ENCODE measurements at places on chromosomes 4 and X.
A peak's percentile ranks its signal among the peaks of the same experiment; 100 is the strongest.

GRCh38 chr4:7841071-7841470 lies 98.6 kb downstream of the AFAP1 start:
- DNase-seq = no peak

- DNase-seq = no peak
Measured at GRCh38 chr4:46417848-46418247, 27.9 kb upstream of the GABRA2 start.

DNA sequence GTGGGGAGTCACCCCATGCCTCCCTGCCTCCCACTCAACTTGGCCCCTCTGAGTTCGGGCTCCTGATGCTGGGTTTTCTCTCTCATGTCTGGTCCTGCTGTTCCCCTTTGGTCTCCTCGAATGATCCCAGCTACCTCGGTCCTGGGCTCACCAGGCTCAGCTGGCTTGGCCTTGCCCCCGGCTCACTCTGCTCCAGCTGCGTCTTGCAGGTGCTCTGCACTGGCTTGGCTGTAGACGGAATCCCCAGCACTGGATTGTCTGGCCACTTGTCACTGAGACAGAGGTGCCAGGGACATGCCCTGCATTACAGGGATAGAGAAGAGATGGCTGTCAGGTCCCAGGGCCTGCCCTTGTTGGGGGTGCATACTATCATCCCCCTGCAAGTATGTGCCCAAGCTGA lies 41.6 kb upstream of the NYX start:
- DNase-seq = no peak

GRCh38 chr4:156113138-156113765 lies 159.6 kb upstream of the CTSO start:
- peak; percentile 31 for DNase-seq

GRCh38 chr4:122977103-122977502 lies 54.7 kb upstream of the NUDT6 start:
- no peak for DNase-seq

- no peak for DNase-seq
Measured at GRCh38 chr4:138063581-138063980, 178.6 kb downstream of the SLC7A11 start.

- no peak for DNase-seq
Measured at GRCh38 chrX:112641449-112641848, 38.3 kb downstream of the LHFPL1 start.

DNA sequence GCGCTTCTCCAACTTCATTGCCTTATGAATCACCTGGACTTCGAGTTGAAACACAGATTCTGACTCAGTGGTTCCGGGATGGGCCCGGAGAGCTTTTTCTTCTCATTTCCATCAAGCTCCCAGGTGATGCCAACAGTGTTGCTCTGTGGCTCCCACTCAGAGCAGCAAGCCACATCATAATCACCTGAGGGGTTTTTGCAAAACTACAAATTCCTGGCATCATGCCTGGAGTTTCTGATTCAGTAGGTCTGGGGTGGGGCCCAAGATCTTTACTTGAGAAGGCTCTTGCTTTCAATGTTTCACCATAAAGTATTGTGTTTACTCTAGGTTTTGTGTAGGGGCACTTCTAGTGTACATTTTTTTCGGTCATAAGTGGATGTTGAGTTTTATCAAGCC lies 7.0 kb downstream of the MTM1 start:
- no peak for DNase-seq

GRCh38 chr4:52996261-52997131 lies 134.4 kb downstream of the RASL11B start:
- no peak for DNase-seq

DNA sequence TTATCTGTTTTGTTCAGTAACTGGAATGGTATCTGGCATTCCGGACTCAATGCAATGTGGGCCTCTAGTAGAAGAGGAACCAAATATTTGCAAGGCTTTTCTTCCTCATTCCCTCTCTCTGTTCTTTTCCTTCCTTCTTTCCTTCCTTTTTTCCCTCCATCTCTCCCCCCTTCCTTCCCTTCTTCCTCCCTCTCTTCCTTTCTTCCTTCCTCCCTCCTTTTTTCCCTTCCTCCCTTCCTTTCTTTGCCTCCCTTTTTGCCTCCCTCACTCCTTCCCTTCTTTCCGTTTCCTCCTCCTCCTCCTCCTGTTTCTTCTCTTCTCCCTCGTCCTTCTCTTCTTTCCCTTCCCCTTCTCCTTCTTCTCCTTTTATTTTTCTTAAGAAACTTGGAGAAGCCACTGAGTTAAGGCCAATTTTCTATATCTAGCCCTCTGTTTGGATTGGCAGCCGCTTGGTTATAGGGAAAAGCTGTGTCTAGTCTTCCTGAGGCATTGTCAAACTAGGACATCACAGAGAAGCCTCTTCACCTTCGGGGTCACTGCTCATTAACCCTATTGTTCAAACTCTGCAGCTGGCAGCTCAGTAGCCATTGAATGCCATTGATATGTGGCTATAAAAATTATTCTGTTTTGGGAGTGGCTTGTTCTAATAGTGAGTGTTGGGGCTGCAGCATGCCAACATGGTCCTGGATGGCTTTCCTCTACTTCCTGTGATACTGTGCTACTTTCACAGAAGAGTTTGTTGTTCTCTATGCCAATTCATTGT lies 95.9 kb downstream of the CFAP299 start:
- DNase-seq = no peak

- DNase-seq = peak; percentile 53
Measured at GRCh38 chr4:11720292-11720691, 291.6 kb upstream of the HS3ST1 start.

- no peak for DNase-seq
Measured at GRCh38 chr4:1295405-1296055, 5.8 kb downstream of the MAEA start.

- DNase-seq = no peak
Measured at GRCh38 chr4:88275516-88275915, 8.8 kb downstream of the PPM1K start.

GRCh38 chr4:48985976-48986653 lies at the start of gene CWH43:
Gene CWH43, plus strand, starts transcription at chr4:48986275. Its CDS starts 155 bp downstream, at chr4:48986430.
- DNase-seq = no peak

DNA sequence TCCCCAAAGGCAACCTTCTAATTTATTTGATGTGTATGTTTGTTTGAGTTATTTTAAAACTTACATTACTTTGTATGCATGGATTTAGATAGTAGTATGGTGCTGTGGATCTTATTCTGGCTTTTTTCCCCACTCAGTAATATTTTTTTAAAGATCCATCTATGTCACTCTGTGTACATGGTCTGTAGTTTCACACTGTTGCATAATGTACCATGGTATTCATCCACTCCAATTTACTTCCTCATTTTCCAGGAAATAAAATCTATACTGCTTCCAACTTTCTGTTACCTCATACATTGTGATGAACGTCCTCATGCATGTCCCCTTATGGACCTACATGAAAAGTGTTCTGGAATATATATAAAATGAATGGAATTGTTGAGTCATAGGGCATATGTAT lies 17.6 kb downstream of the ARMCX2 start:
- no peak for DNase-seq

DNA sequence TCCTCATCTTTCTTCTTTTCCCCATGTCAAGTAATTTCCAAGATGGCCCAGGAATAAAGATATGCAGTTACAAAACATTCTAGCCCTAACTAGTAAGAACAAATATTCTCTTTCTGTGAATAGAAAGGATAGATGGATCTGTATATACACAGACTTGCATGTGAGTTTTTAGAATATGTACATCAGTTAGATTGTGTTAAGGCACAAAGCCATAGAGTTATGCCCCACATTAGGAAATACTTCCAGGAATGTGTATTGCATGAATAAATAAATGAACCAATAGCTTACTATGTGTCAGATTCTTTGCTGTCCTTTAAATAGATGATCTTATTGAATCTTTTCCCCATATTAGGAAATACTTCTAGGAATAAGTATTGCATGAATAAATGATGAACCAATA lies 46.0 kb upstream of the TMPRSS11E start:
- no peak for DNase-seq

- no peak for DNase-seq
Measured at GRCh38 chr4:32112891-32113290, 1392.7 kb downstream of the PCDH7 start.

- no peak for DNase-seq
Measured at GRCh38 chr4:38907696-38908270, 40.2 kb downstream of the FAM114A1 start.

DNA sequence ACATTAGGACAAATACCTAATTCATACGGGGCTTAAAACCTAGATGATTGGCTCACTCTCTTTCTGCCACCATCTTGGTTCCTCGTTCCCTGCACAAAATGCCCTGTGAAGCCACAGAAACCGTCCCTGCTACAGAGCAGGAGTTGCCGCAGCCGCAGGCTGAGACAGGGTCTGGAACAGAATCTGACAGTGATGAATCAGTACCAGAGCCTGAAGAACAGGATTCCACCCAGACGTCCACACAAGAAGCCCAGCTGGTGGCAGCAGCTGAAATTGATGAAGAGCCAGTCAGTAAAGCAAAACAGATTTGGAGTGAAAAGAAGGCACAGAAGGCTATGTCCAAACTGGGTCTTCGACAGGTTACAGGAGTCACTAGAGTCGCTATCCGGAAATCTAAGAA lies 34.3 kb downstream of the TRIM61 start:
- no peak for DNase-seq

DNA sequence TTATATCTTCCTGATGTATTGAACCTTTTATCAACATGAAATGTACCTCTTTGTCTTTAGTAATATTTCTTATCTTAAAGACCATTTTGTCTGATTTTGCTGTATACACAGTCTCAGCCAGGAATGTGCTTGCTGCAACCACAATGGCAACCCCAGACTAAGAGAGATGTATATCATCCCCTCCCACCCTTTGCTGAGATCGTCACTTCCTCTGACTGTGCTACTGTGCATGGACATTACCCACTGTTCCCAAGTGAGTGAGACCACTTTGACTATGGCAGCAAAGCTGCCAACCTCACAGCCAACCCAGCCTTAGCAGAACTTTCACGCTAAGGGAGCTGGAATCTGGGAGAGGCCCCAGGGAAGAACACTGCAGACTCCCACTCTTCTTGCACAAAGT lies 46.0 kb downstream of the EIF2S3 start:
- no peak for DNase-seq

DNA sequence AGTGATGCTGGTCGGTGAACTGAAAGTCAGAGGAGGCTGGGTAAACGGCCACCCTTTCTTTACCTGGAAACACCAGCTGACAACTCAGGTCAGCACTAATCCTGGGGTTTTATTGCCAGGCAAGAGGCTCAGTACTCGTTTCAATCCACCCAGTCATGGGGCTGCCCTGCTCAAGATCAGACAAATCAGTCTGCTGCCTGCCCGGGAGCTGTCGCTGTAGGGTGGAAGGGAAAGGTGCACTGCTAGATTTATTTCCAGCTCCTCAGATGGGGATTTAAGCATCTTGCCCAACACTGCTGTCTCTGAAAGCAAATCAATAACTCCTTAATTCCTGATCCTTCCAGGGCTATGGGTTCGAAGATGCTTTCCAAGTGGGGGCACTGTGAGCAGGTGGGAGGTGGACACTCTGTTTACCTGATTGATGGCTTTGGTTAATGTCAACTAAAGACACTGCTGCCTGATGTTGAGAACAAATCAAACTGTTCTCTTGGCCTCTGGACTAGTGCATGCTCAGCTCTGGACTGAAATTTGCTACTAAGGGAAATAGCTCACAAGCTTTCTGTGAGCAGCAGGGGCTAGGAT lies 59.3 kb downstream of the PHKA2 start:
- no peak for DNase-seq

DNA sequence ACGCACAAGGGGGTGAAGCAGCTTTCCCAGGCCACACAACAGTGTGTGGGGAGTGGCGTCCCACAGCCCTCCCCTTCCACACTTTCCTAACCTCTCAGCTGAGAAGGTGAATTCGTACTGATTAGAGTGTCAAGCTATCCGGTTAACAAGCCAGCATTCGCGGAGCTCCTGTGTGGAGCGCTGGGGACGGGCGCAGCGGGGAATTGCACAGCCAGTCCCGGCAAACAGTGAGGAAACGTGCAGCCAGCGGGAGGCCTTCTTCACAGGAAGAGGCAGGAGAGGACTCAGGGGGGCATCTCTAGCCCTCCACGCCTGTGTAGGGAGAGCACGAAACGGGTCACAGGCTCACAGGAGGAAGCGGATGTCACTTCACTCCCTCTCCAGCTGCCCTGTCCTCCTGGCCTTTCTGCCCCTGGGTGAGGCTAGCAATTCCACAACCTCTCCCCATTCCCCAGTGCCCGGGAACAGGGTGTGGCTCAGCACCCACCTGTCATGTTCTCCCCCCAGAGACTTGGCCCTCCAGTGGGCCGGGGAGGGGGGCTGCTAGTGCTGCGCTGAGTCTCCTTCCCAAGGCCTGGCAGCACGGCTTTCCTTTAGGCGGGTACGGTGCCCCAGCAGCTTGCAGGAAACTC lies 117.3 kb downstream of the CPZ start:
- no peak for DNase-seq

- DNase-seq = no peak
Measured at GRCh38 chr4:79250887-79251286, 75.0 kb downstream of the NAA11 start.

DNA sequence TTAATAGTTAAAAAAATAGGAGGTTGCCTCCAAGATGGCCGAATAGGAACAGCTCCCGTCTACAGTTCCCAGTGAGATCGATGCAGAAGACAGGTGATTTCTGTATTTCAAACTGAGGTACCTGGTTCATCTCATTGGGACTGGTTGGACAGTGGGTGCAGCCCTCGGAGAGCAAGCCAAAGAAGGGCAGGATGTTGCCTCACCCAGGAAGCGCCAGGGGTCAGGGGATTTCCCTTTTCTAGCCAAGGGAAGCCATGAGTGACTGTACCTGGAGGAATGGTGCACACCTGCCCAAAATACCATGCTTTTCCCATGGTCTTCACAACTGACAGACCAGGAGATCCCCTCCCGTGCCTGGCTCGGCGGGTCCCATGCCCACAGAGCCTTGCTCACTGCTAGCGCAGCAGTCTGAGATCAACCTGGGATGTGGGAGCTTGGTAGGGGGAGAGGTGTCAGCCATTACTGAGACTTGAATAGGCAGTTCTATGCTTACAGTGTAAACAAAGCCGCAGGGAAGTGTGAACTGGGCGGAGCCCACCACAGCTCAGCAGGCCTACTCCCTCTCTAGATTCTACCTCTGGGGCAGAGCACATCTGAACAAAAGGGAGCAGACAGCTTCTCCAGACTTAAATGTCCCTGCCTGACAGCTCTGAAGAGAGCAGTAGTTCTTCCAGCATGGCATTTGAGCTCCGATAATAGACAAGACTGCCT lies 47.5 kb downstream of the PPA2 start:
- DNase-seq = no peak

GRCh38 chrX:72083291-72083690 lies 48.4 kb downstream of the RTL5 start:
- no peak for DNase-seq

DNA sequence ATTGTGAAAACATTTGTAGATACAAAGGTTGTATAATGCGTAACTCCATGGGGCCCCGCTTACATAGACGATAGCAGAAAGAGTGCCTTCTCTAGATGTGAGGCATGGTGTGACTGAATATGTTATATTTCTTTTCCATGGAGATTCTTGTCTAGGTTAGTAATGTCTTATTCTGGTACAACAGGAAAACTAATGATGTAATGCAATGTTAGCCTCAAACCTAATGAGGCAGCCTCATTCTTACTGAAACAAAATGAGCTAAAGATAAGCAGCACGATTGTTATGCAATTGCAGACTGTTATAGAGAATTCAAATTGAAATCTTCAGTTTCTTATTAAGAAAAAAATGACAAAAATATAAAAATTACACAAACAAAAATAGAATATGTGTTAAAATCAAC lies 171.1 kb upstream of the ANKRD50 start:
- DNase-seq = no peak

GRCh38 chr4:40553995-40554394 lies 75.7 kb downstream of the RBM47 start:
- no peak for DNase-seq

GRCh38 chr4:154368060-154368459 lies 123.5 kb downstream of the DCHS2 start:
- DNase-seq = no peak

- DNase-seq = no peak
Measured at GRCh38 chr4:212438-213188, 88.3 kb downstream of the ZNF718 start.

Measured in ACHN (cell line).